ENCODE measurements at places on chromosomes 3 and 15.

GRCh38 chr15:100284191-100284590 lies 57.6 kb downstream of the ADAMTS17 start:
- no peak for DNase-seq

DNA sequence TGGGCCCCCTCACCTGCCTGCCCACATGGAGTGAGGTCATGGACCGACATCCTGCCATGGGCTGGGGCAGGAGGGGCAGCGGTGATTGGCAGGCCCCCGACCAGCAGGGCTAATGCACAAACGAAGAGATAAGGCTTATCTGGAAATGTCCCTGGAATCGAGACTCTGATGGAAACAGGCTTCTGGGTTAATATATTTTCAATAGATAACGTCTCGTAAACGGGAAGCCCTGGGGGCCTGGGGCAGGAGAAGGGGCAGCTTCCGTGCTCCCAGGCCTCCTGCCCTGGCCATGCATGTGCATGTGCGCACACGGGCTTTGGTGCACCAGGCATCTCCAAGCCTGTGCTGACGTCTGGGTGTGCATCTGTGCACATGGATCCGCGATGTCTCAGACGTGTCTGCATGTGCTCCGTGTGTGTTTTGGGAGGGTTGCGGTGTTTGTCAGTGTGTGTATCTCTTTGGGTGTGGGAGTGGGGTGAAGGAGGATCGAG lies 55.1 kb downstream of the DNAJB8 start:
- no peak for DNase-seq

GRCh38 chr15:77295446-77295845 lies 124.5 kb downstream of the PEAK1 start:
- DNase-seq, result no peak

GRCh38 chr3:12303534-12303933 lies 14.7 kb downstream of the PPARG start:
- DNase-seq, result no peak

- DNase-seq, result no peak
Observed at GRCh38 chr3:126507886-126508285, 9.7 kb downstream of the UROC1 start.

- no peak for DNase-seq
Observed at GRCh38 chr15:69074001-69074842, 59.7 kb downstream of the NOX5 start.

- DNase-seq, result no peak
Observed at GRCh38 chr3:21020043-21020442, 731.0 kb downstream of the ZNF385D start.

- DNase-seq, result no peak
Observed at GRCh38 chr15:78301828-78302227, 2.4 kb upstream of the SKIC8 start.

- DNase-seq, result no peak
Observed at GRCh38 chr3:26247712-26248111, 374.9 kb upstream of the LRRC3B start.

DNA sequence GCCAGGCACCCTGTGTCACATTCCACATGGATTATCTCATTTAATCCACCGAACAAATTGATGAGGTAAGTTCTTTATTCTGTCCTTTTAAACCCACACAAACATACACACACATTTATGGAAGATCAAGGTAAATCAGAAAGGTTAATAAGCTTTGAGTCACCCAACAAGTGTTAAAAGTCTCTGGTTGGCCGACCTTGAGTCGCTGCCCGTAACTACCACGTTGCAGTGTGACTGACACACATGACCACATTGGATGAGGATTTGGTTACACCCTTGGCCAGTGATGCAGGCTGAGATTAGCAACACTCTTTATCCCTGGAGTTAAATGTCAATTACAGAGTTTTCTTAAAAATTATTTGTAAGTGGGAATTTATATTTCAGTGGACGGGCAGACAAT lies 19.2 kb downstream of the FOXP1 start:
- no peak for DNase-seq

- no peak for DNase-seq
Observed at GRCh38 chr3:117489663-117490079, 780.1 kb downstream of the TUSC7 start.

DNA sequence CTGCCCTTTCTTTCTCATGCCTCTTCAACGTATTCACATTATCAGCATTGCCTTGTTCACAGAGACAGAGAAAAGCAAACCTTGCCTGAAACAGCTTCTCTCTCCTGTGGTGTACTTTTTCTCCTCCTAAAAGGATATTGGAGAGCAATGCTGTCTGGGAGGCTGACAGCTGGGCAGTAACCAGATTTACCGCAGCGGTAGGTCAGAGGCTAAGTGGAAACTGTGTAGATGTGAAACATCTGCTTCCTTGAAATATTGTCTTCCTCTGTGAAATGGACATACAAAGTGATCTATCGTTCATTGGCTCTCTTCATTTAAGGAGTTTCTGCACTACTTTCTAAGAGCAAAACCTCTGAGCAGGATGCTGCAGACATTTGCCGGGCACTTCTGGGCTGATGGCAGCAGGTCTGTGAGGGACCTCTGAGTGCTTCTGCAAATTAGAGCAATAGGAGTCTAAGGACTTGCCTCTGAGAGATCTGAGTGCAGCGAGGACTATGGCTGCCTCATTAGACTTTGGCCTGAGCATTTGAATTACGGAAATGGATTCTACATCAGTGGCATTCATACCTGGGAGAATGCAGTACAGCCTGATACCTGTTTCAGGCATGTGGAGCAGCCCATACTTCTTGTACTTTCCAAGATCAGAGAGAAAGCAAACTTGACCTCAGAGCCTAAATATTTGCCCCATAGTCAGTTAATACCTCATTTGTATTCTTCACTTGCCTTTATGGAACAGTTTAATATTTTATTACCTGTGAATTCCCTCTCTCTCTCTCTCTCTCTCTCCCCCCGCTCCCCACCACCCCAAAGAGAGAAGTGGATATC lies 260.5 kb upstream of the TPRG1 start:
- DNase-seq, result no peak

Data from activated naive CD8-positive, alpha-beta T cell treated with anti-CD3 and anti-CD28 coated beads, Interleukin-2, amount 50 U/mL, for 16 hours (primary cell).